ENCODE measurements at places on chromosomes 1 and 21.

- no peaks in the 10 kb centered on the region for H3K4me1 ChIP-seq
- no peak for DNase-seq
- no peaks in the 10 kb centered on the region for H3K27me3 ChIP-seq
- H3K27ac ChIP-seq = no peak overlapping the region
- no peaks in the 10 kb centered on the region for H3K36me3 ChIP-seq
- no peak overlapping the region for H3K4me3 ChIP-seq
Measured at GRCh38 chr21:42319851-42320572, 4.8 kb upstream of the TFF3 start.

GRCh38 chr1:41174170-41174569, 67.9 kb downstream of the SCMH1 start:
- no peak overlapping the region for H3K27ac ChIP-seq
- H3K4me1 ChIP-seq = no peaks in the 10 kb centered on the region
- no peaks in the 10 kb centered on the region for H3K27me3 ChIP-seq
- no peak for DNase-seq
- H3K36me3 ChIP-seq = no peaks in the 10 kb centered on the region

DNA sequence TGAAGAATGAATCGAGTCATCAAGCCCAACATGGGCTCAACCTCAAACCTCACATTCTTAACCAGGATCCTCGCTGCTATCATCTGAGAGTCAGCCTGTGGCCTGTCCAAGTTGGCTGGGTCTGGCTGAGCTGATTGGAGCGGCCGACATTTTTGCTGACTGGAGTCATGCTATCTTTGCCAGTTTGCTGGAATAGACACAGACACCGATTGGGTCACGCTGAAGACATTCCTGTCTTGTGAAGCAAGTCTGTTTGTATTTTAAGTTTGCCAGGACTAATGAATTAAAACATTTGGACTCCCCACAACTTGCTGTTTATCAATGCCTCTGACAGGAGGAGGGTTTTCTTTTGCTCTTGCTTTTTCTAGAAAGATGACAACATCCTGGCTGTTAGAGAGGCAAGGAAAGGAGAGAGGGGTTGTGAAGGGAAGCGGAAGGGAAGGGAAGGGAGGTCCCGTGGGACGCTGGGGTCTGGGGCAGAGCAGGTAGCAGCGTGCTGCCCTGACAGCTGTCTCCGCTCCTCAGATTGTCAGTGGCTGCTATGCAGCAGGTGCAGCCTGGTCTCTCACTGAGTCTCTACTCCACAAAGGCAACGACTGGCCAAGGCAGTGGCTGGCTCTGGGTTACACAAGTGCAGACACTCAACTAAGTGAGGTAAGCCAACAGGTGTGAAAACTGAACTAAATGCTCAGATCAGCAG, at the start of gene MAP3K7CL:
Gene MAP3K7CL, plus strand, starts transcription at position 375 of the 700 bp plus-strand sequence. CDS start 2,701 bp downstream, outside the sequence.
- H3K27me3 ChIP-seq = no peaks in the 10 kb centered on the region
- H3K4me3 ChIP-seq = no peak within 1 kb of the TSS
- H3K4me1 ChIP-seq = no peaks in the 10 kb centered on the region
- H3K27ac ChIP-seq = no peak within 1 kb of the TSS
- DNase-seq = no peak

- no peaks in the 10 kb centered on the region for H3K36me3 ChIP-seq
- no peaks in the 10 kb centered on the region for H3K27me3 ChIP-seq
- H3K27ac ChIP-seq = no peak overlapping the region
- DNase-seq = no peak
- no peaks in the 10 kb centered on the region for H3K4me1 ChIP-seq
- H3K4me3 ChIP-seq = no peak overlapping the region
Measured at GRCh38 chr1:204451352-204452124, 39.9 kb upstream of the PPP1R15B start.

DNA sequence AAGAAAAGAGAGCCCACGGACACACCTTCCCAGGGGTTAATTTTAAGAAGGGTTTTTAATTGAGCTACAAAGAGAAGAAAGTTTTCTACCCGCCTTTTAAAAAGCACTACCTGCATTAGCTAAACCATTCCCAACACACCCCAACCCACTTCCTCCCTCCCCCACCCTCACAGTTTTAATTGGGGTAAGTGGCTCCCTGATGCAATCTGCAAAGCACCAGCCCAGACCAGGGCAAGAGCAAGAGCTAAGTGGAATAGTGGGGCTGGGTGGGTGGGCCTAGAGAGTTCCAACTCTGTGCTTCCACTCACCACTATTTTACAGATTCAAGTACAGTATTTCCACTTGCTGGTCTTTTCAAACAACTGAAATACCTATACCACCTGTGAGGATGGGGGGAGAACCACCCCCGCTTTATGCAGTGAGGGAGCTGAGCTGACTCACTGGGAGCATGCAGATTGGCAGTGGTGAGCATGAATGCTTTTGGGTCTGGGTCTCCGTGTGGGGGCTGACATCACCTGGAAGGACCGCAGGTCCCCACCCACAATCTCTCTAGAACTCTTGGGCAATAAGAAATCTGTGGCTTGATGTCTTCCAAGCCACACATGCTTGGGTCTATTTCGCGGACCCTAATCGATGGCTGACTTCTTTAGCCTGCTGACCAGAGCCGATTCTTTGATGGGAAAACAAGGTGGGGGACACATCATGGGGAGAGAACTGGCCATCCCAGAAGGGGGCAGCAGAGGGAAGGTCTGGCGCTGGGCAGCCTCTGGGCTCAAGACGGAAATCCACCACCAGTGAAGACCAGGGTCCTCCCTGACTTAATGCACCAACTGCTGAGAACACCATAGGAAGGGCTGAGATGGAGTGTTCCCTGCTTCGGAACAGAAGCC, 95.5 kb downstream of the SSBP3 start:
- no peak overlapping the region for H3K27ac ChIP-seq
- no peak overlapping the region for H3K4me3 ChIP-seq
- H3K36me3 ChIP-seq = no peaks in the 10 kb centered on the region
- H3K4me1 ChIP-seq = no peaks in the 10 kb centered on the region

DNA sequence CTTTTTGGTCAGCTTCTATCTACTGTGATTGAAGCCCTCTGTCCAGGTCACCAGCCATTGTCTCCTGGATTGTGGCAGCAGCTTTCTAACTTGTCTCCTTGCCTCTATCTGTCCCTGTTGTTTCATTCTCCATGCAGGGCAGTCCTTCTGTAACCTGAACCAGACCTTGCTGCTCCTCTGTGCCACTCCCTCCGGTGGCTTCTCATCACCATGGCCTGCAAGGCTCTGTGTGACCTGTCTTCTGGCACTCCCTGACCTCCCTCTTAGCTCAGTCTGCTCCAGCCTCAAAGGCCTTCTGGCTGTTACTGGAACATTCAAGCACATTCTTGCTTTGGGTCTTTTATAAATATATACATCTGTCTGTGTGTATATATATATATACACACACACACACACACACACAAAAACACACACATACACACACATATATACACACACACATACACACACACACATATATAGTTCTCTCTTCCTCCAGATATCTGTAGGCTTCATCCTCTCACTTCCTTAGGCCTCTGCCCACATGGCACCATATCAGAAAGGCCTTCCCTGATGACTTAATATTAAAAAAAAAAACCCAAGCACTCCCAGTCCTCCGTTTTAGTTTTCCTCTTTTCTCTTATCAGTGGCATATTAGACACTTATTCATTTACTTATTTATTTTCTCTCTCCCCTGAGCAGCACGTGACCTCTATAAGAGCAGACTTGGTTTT, 21.2 kb upstream of the JUN start:
- DNase-seq = no peak
- no peaks in the 10 kb centered on the region for H3K36me3 ChIP-seq
- H3K27ac ChIP-seq = no peak overlapping the region
- H3K27me3 ChIP-seq = no peaks in the 10 kb centered on the region
- H3K4me3 ChIP-seq = no peak overlapping the region
- peaks cover 27% of the 10 kb centered on the region for H3K4me1 ChIP-seq

- DNase-seq = no peak
- H3K4me3 ChIP-seq = no peak overlapping the region
- no peaks in the 10 kb centered on the region for H3K27me3 ChIP-seq
- H3K36me3 ChIP-seq = no peaks in the 10 kb centered on the region
- H3K27ac ChIP-seq = no peak overlapping the region
Measured at GRCh38 chr1:243595527-243596210, 254.4 kb downstream of the AKT3 start.

GRCh38 chr1:79124756-79125155, 118.2 kb upstream of the ADGRL4 start:
- no peaks in the 10 kb centered on the region for H3K4me1 ChIP-seq
- H3K27me3 ChIP-seq = no peaks in the 10 kb centered on the region
- H3K27ac ChIP-seq = no peak overlapping the region
- H3K4me3 ChIP-seq = no peak overlapping the region

DNA sequence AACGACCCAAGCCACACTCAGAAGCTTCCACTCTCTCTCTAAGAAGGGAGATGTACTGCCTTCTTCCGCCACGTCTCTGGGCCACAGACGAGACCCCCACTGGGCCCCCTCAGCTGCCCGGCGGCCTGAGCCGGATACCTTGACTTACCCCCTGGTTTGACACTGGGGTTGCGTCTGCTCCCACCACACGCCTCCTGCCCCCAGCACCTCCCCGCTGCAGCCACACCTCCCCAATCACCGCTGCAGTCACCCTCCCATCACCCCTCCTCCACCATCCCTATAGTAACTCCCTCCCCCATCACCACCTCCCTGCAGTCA, 10.7 kb downstream of the PANK4 start:
- H3K4me1 ChIP-seq = no peaks in the 10 kb centered on the region
- DNase-seq = no peak
- H3K4me3 ChIP-seq = no peak overlapping the region
- no peak overlapping the region for H3K27ac ChIP-seq

DNA sequence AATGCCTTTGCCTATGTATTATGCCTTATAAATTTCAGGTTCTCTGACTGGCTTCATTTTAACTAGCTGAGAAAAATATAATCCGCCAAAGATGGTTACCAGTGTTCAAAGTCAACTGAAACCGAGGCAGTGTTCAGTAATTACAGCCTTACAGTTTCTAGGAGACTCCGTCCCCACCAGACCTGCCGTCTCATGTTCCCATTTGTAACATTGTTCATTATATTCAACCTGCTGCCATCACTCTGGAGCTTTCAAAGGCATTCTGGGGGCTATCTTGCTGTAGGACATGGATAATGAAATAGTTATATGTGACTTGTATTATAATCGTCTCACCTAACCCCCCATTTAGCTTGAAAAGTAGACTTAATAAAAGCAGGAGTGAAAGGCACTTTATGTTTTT, 302.5 kb downstream of the RWDD3 start:
- no peaks in the 10 kb centered on the region for H3K27me3 ChIP-seq
- no peak overlapping the region for H3K4me3 ChIP-seq
- H3K36me3 ChIP-seq = no peaks in the 10 kb centered on the region
- H3K4me1 ChIP-seq = no peaks in the 10 kb centered on the region

DNA sequence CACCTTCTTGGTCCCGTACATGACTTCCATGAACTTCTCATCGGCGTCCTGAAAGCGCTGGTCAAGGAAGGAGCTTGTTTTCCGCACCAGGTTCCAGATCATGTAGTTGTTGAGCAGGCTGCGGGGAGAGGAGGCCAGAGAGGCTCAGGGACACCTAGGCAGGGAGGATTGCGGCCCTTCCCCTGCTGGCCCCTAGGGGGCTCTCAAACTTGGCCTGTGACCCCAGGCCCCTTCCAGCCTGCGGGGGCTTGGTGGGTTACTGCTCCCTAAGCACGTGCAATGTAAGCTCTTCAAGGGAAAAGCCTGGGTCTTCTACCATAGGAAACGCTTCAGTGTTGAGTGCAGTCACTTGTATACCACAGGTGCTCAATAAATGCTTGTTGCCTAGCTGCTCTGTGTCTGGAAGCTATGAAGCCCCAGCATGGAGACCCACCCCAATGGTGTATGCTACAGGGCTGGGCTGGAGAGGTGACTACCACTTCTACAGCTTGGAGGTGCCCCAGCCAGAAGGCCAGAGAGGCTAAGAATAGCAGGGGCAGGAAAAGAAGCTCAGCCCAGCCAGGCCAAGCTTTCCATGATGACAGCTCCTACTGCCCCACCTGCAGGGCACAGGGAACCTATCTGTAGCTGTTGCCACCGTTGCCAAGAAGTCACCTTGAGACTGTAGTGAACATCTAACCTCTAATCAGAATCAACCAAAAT, 45.1 kb downstream of the ECE1 start:
- DNase-seq = no peak
- peaks cover 53% of the 10 kb centered on the region for H3K36me3 ChIP-seq
- H3K27me3 ChIP-seq = no peaks in the 10 kb centered on the region
- no peak overlapping the region for H3K4me3 ChIP-seq

DNA sequence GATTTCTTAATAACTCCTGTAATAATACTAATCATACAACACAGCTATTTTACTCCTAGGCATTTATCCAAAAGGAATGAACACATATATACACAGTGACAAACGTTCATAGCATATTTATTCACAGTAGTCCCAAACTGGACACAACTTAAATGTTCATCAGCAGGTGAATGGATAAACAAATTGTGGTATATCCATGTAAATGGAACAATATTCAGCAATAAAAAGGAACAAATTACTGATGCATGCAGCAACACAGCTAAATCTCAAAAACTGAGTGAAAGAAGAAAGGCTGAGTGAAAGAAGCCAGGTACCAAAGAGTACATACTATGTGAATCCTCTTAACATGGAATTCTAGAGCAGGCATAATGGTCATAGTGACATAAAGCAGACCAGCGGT, 242.7 kb upstream of the USP24 start:
- no peak for DNase-seq
- H3K4me3 ChIP-seq = no peak overlapping the region
- H3K27ac ChIP-seq = no peak overlapping the region
- no peaks in the 10 kb centered on the region for H3K27me3 ChIP-seq
- H3K4me1 ChIP-seq = no peaks in the 10 kb centered on the region

DNA sequence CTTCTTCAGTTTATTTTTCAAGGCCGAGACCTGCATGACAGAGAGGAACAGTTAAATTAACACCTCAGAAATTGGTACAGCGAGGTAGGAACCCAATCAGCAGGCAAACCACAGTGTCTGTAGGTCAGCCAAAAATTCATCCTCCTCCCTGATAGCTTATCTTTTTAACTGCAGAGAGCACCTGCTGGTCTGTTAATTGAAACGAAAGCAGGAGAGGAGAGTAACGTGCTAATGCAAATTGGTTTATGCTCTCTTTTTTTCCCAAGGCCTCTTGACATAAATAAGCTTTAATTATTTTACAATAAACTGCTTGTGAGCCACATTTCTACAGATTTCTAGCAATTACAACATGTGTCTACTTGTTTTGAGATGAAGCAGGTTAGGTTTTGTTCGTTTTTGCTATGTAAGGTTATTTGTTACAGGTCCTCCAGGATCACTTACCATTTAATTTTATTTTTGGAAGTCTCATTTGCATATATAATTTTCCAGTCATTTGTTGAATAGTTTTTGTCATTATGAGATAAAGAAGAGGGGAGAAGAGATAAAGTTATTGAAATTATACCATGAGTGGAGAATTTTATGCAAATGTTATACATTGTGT, 179.9 kb downstream of the DENND1B start:
- no peaks in the 10 kb centered on the region for H3K36me3 ChIP-seq
- no peaks in the 10 kb centered on the region for H3K4me1 ChIP-seq
- H3K4me3 ChIP-seq = no peak overlapping the region
- H3K27me3 ChIP-seq = no peaks in the 10 kb centered on the region

Measured in right lobe of liver (tissue), 6 donors.